Large intestine (tissue), 12 donors: ENCODE measurements at places on chromosomes 2 and 18. TPM values are rescaled to one million over a fixed set of nuclear protein-coding genes. Genes with fewer than 3 reads are reported as not detected.

GRCh38 chr2:10775831-10776230 is 36.8 kb downstream of the PDIA6 start:
- H3K27ac ChIP-seq = no peak overlapping the region
- H3K27me3 ChIP-seq = no peaks in the 10 kb centered on the region
- no peak for DNase-seq
- H3K36me3 ChIP-seq = peaks cover 28% of the 10 kb centered on the region

DNA sequence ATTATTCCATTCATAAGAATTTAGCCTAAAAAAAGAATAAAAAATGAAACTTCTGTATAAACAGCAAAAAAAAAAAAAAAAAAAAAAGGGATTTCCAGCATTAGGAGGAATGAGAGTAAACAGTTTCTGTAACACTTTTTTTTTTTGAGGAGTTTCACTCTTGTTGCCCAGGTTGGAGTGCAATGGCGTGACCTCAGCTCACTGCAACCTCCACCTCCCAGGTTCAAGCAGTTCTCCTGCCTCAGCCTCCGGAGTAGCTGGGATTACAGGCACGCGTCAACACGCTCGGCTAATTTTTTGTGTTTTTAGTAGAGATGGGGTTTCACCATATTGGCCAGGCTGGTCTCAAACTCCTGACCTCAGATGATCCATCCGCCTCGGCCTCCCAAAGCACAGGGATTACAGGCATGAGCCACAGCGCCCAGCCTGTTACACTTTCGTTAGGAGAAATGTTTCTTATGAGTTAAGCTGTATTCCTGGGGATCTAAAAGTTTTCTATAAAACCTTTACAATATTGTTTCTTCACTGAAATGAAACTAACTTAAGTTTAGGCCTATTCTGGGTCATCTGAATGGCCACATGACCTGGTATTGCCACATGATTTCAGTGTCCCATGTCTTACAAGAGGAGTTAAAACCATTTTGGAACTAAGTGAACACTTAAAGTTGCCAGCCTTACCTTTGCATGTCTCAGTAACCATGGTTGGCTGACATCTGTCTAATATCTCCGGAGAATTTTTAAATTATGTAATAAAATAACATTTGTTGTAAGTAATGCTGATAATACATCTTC is 17.5 kb downstream of the SMAD2 start:
- no peaks in the 10 kb centered on the region for H3K27me3 ChIP-seq
- H3K36me3 ChIP-seq = no peaks in the 10 kb centered on the region
- peak overlapping the region; percentile 69 for H3K27ac ChIP-seq
- peaks cover 19% of the 10 kb centered on the region for H3K4me1 ChIP-seq
- no peak overlapping the region for H3K4me3 ChIP-seq

DNA sequence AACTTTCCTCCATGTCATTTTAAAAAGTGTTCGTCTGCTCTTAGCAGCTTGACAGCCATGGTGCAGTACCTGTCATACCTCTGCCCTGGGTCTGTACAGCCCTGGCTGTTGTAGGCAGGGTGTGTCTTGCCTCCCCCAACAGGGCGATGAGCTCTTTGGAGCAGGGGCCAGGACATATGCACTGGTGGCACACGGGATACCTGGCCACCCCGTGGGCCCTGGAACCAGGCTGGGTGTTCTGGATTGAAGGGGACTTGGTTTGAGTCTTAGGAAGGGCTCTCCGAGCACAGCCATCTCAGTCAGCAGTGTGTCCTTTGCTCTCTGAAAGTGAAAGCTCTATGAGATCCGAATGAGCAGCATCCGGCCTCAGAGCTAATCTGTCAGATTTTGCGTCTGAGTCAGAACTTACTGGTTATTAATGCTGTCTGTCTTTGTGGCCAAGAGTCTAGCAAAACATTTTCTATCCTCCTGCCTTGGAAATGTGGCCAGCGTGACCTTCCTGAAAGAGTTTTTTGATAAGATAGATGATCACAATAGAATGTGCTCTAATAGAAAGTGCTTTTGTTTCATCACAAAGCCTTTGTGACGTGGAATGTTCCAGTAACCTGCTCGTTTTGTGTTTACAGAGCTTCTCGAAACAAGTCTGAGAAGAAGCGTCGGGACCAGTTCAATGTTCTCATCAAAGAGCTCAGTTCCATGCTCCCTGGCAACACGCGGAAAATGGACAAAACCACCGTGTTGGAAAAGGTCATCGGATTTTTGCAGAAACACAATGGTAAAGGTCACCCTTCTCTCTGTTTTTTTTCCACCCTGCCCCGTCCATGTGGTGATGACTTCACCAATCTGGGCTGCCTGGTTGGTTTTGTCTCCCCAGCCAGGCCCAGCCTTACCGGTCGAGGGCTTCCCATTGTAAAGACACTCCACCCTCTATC is 77.3 kb upstream of the RPL31 start:
- peak overlapping the region; percentile 8 for H3K27ac ChIP-seq
- H3K4me3 ChIP-seq = no peak overlapping the region
- peaks cover 24% of the 10 kb centered on the region for H3K4me1 ChIP-seq
- H3K36me3 ChIP-seq = peaks cover 24% of the 10 kb centered on the region
- peak; percentile 92 for DNase-seq
- H3K27me3 ChIP-seq = no peaks in the 10 kb centered on the region

DNA sequence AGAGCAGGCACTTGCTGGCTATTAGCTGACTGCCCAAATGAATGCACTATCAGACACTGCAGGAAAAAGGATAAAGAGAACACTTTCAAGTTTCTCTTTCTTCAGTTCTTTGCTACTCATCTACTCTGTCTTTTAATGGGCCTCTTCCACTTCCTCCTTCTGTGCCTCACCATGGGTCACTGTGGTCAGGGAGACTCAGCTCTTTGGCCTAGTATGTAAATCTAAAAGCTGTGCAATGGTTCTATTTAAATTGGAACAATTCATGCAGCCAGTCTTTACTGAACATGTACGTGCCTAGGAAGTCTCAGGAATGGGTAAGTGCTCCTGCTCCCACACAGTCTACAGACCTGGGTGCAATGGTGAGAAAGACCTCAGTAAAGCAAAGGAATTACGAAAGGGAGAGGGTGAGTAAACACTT is 79.1 kb upstream of the DNMT3A start:
- no peak for DNase-seq
- H3K4me1 ChIP-seq = peaks cover 20% of the 10 kb centered on the region
- no peak overlapping the region for H3K4me3 ChIP-seq
- H3K27ac ChIP-seq = peak overlapping the region; percentile 53

DNA sequence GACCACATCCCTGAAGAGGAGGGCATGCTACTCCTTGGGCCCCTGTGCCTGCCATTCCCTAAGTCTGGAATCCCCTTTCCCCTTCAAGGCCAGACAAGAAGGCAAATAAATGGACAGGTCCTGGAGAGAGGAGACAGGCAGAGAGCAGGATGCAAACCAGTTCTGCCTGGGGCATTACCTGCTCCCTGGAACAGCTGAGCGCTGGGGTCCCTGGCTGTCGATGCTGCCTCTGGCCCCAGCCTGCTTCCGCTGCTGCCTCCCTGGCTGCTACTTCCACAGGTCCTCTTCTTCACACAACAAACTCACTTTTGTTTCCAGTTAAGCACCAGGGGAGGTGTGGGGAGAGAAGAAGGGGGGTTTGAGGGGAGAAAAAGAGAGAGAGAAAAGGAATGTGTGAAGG is 53.1 kb downstream of the SLC4A5 start:
- H3K27ac ChIP-seq = no peak overlapping the region
- H3K27me3 ChIP-seq = no peaks in the 10 kb centered on the region
- H3K4me3 ChIP-seq = no peak overlapping the region
- peaks cover 18% of the 10 kb centered on the region for H3K4me1 ChIP-seq
- no peak for DNase-seq

DNA sequence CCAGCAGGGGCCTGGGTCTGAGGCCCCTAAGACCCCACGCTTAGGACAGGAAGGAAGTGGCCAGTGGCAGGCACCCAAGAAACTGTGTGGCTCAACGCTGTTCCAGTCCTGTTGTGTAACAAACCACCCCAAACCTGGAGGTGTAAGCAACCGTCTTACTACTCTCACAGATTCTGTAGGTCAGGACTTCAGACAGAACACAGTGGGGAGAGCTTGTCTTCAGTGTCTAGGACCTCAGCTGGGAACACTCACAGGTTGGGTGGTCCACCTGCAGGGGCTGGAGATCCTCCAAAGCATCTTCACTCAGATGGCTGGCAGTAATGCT is 123.0 kb downstream of the KLHL29 start:
- DNase-seq = no peak
- H3K4me1 ChIP-seq = no peaks in the 10 kb centered on the region
- no peak overlapping the region for H3K4me3 ChIP-seq
- no peak overlapping the region for H3K27ac ChIP-seq
- H3K36me3 ChIP-seq = no peaks in the 10 kb centered on the region

GRCh38 chr18:55300421-55300935 is 287.5 kb downstream of the TCF4 start:
- DNase-seq = no peak
- H3K4me1 ChIP-seq = no peaks in the 10 kb centered on the region
- H3K27me3 ChIP-seq = no peaks in the 10 kb centered on the region
- no peak overlapping the region for H3K4me3 ChIP-seq
- no peaks in the 10 kb centered on the region for H3K36me3 ChIP-seq
- peak overlapping the region; percentile 64 for H3K27ac ChIP-seq

GRCh38 chr18:57427429-57428201 is 7.6 kb upstream of the ONECUT2 start:
- no peak overlapping the region for H3K27ac ChIP-seq
- no peaks in the 10 kb centered on the region for H3K4me1 ChIP-seq
- H3K36me3 ChIP-seq = no peaks in the 10 kb centered on the region
- peaks cover 72% of the 10 kb centered on the region for H3K27me3 ChIP-seq

Gene RNF152
- polyA plus RNA-seq = 3.2 TPM

Gene KIAA2012
- polyA plus RNA-seq = 0.28 TPM
